ENCODE measurements at places on chromosomes 16 and 17.
A peak's percentile ranks its signal among the peaks of the same experiment; 100 is the strongest.

GRCh38 chr16:86285938-86286921 lies 224.1 kb upstream of the FOXF1 start:
- DNase-seq = no peak

DNA sequence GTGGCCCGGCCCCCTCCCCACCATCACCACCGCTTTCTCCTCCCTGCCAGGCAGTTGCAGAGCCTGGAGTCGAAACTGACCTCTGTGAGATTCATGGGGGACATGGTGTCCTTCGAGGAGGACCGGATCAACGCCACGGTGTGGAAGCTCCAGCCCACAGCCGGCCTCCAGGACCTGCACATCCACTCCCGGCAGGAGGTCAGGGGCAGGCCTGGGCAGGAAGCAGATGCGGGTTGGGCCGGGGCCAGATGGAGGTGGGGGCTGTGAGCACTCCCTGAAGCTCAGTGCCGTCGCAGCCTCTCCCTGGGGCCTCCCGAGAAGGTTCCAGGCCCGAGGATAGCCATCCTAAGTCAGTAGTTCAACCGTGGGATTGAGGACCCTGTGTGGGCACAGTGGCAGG lies 14.2 kb upstream of the ADGRG3 start:
- DNase-seq = no peak

DNA sequence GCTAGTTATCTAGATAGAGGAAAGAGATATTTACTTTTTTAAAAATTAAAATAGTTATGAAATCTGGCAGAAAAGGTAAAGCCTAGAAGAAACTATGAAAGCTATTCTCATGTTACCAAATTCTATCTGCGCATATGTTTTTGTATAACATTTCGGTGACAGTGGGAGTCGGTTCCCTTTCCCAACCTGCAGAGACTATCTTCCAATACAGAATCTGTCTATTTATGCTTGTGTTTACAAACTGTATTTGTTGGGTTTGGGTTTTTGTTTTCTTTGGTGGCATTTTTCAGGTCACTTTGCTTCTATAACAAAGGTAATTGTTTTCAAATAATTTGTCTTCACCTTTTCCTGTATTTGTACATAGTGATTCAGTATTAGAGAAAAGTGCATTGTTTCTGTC lies 69.8 kb downstream of the YPEL2 start:
- DNase-seq = no peak

GRCh38 chr16:75251280-75252048 lies at the start of gene BCAR1:
Gene BCAR1 (minus strand): TSS chr16:75251624. CDS start chr16:75251482, 142 bp downstream.
- no peak for DNase-seq

DNA sequence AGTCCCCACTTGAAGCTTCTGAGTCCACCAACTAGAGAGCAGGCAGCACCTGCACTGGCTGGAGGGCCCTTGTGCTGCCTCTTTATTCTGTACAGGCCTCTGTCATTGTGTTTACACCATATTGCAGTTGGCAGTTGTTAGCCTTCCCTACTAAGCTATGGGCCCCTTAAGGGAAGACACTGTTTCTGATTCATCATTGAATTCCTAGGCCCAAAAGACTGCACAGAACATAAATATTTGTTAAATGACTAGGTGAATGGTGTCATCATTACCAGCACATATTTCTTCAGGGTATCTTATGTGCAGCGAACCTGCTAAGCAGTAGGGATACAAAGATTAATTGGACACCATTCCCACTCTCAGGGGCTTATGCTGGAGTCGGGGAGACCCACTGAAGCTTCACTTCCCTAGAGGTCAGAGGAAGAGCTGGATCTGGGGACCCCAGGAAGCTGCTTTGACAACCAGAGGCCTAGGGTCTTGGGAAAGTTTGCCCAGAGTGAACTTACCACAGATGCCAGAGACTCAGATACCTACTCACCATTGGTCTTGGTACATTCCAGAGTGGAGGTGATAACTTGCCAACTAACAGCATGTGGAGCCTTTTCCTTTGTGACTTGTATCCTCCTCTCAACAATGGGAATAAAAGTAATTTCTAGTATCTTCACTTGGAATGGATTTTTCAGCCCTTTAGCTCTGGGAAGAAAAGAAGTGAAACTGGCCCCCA lies 28.7 kb upstream of the DDX52 start:
- no peak for DNase-seq

GRCh38 chr17:59504821-59505220 lies 60.6 kb upstream of the DHX40 start:
- no peak for DNase-seq

- no peak for DNase-seq
Measured at GRCh38 chr16:15606518-15607220, 36.3 kb downstream of the MARF1 start.

DNA sequence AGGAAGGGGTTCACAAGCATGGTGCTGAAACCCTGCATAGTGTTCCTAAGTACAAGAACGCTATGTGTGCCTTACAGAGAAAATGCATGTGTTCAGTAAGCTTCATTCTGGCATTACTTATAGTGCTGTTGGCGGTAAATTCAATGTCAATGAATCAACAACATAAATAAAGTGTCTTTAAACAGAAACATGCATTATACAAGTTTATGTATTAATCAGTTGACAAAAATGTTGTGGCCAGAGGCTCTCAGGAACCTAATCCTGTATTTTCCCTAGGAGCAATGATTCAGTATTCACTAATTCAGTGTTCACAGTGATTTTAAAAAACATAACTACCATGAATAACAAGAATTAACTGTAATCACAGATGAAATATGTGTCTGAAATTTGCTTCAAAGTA lies 47.1 kb upstream of the MYOCD start:
- DNase-seq = no peak

DNA sequence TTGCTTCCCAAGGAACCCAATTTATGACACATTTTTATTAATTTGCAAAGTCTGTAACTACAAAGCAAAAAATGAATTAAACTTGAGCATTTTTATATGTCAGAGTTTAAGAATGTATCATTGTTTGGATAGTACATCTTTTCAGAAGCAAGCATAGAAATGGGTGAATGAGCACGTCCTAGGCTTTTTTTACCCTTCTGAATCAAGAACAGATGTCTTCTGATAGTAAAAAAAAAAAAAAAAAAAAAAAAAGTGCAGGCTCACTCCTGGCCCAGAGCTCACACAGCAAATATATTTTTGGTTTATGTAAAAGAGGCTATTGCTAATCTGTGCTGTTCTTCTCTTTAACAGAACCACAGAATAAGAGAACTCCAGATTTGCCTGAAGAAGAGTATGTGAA lies 6.3 kb downstream of the TERF2IP start:
- no peak for DNase-seq

DNA sequence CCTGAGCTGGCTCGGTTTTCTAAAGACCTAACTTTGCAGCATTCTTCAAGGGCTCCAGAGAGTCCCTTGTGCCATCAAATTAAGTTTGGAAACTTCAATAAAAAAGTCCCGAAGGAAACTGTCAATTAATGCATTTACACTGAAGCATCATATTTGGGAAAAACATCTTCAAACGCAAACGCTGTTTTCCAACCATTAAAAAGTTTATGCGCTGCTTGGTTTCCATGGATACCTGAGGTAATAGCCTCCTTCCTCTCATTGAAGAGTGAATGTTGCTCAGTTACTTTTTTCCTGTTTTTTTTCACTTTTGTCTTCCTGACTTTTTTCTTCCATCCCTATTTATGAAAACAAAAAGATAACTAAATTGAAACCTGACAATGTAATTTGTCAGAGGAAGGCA lies 399.1 kb downstream of the MAF start:
- no peak for DNase-seq

- DNase-seq = no peak
Measured at GRCh38 chr17:31527606-31528005, 136.1 kb downstream of the RAB11FIP4 start.

DNA sequence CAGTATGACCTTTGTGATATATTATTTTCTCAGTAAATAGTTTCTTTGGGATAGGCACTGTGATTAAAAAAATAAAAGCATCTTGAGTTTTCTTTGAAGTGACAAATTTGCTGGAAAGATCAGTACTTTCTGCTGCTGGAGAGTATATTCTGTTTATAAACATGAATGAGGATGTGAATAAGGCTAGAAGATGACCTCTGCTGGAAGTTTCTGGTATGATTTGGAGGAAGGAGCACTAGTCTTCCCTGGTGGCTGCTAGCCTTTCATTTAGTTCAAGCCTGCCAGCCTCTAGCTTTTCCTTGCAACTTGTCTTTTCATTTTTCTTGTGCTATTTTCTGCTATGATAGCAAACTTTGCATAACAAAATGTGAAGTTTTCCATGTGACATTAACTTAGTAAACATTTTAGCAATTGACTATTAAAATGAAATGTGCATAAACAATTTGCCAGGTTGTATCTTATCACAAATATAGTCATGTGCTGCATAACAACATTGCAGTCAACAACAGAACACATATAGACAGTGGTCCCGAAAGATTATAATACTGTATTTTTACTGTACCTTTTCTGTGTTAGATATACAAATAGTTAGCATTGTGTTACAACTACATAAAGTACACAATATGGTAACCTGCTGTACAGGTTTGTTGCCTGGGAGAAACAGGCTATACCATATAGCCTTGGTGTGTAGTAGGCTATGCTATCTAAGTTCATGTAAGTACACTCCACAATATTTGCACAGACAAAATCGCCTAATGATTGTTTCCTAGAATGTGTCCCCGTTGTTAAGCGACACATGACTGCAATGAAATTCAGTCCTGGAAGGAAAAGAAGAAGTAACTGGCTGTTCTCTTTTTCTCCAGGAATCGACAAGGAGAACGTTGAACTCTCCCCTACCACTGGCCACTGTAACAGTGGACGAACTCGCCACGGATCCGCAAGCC lies 18.1 kb upstream of the RAB11FIP4 start:
- DNase-seq = peak; percentile 68
